ENCODE measurements at places on chromosomes 11 and 22.

DNA sequence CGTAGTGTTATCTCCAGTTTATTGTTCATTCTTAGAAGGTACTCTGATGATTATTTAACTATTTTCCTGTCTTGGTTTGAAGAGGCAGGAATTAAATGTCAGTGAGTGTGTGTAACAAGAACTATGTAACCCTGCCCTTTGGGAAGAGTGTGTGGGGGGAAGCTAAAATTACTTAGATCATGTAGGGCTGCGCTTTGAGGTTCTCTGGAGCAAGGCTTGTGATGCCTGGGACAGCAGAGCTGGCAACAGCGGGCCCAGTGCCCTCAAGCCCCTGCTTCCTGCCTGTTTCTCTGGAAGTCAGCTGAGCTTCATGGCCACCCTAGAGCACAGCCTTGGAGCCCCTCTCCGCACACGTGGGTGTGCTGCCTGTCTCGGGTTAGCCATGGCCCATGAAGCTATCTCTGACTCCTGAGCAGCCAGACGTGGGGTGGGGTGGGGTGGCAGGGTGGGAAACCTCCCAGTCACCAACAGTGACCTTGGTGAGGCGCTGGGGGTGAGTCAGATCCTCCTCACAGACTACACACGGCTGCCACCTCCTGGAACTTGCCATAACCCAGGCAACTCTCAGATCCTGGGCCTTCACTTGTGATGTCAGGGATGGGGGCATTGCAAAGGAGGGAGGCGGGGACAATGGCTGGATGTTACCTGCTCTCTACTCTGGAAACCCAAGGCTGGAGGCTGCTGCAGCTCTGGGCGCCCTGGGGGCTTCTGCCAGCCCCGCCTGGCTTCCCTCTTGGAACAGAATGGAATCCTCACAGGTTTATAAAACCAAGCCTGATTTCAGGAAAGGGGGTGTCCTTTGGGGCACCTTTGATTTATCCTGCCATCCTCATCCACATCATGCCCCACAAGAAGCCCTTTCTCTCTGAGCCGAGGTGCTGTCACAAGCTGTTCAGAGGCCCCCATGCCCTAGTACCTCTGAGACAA is 88.6 kb downstream of the SNX19 start:
- DNase-seq, result no peak

DNA sequence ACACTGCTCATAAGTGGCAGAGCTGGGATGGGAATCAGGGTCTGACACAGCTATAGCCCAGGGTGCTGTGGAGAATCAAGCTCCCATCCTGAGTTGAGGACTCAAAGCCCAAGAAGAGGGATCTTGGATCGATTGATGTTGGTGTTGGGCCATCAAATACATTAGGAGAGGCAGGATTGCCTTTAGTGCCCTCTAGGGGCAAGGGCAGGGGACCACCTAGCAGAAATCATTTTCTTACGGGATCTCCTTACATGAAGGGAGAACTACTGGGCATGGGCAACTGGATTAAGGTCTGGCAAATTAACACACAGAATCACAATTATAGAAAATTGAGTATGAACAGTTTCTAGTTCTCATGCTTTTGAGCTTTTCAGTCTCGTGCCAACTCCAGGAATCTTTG is 24.9 kb upstream of the EMSY start:
- no peak for DNase-seq

DNA sequence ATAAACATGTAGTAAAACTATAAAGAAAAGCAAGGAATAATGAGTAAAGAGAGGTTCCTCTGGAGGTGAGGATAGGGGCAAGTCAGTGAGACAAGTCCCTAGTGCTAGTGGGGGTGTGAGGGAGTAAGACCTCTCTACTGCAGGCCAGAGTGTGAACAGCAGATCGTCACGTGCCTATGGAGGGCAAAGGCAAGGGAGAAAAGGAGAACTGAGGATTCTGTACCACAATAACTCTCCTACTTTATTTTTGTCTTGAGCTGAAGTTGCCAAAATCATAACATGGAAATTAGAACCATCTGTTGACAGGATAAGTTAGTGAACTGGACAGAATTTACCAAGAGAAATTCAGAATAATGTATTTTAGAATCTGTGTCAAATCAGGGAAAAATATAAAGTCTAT is 77.6 kb downstream of the ENTHD1 start:
- no peak for DNase-seq

GRCh38 chr11:38460896-38461295 is 1862.9 kb upstream of the RAG2 start:
- DNase-seq, result no peak

DNA sequence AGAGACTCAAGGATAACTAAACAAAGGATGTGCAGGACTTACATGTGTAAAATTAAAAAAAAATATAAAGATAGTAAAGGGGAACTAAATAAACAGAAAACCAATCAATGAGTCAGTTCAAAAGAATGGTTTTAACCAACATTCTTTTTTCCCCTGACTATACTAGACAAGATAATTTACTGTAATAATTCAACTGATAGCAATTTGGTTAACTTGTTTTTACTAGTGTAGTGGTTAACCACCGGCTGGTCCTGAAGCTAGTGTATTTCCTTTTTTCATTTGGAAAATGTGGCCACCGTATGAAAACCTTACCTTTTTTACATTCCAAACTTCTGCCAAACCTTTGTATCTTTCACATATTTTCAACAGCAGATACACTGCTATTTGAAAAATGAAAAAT is 123.1 kb downstream of the ARHGAP42 start:
- DNase-seq, result no peak

DNA sequence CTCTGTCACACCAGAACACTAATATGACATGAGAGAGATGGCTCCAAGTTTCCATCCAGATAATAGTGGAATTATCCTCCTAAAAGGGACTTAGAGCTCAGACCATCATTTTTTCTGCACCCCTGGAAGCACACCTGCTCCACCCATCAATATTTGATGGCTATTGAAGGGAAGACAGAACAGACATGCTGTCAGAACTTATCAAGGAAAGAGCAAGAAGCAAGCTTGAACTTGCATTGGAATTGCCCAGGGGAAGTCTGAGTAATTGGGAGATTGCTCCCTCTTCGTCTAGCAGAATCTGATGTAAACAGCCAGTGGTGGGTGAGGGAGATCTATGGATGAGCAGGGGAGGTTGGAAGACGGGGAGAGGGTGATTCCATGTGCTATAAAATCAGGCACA is 874.4 kb upstream of the TENM4 start:
- no peak for DNase-seq

GRCh38 chr11:127506126-127506525 is 505.6 kb upstream of the KIRREL3 start:
- DNase-seq, result no peak

GRCh38 chr11:126343051-126343450 is 12.4 kb upstream of the ST3GAL4 start:
- no peak for DNase-seq

Measured in NCI-H1930 (cell line).